ENCODE measurements at places on chromosomes 7 and 10.

DNA sequence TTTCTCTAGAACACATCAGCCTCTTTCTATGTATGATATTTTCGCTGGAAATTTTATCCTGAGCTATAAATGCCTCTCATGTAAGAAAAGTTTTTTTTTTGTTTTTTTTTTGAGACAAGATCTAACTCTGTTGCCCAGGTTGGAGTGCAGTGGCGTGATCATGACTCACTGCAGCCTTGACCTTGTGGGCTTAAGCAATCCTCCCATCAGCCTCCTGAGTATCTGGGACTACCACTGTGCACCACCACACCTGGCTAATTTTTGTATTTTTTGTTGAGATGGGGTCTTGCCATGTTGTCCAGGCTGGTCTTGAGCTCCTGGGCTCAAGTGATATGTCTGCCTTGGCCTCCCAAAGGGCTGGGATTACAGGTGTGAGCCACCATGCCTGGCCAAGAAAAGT is 80.4 kb downstream of the ADK start:
- no peak for DNase-seq

DNA sequence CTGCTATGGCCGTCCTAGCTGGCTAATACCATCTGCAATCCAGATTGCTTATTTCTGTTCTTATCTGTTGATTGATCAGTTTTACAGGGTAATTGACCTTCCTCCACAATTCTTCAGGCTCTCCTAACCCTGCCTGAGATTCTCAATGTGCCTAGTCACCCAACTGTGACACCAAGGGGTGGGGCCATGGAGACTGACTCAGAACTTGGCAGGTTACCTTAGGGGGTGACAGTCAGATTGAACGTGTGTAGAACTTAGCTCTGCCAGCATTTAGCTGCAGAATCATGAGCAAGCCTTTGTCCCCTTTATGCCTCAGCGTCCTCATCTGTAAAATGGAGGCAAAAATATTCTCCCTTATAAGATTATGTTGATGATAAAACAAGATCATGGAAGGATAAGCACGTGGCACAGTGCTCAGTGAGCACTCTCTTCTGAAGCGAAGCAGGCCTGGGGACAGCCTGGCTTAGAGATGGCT is 19.1 kb upstream of the LEP start:
- no peak for DNase-seq

DNA sequence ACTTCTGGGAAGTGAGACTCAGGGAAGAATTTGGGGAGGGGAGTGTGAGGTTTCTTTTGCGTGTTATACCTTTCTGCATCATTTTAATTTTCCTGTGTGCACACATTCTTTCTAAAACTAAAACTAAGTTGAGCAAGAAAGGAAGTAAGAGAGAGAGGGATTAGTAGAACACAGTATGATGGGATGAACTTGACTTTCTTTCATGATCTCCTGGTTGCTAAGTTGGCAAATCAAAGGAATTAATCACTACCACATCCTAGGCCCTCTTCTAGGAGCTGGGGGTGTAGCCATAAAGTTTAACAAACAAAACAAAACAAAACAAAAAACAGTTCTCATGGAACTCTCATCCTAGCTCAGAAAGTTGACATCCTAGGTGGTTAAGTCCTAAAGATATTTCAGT is 19.1 kb upstream of the KDM7A start:
- DNase-seq, result no peak

GRCh38 chr7:2734084-2734686 is 46.2 kb downstream of the AMZ1 start:
- no peak for DNase-seq

GRCh38 chr10:21340331-21340730 is 185.2 kb downstream of the SKIDA1 start:
- DNase-seq, result no peak

Data from stimulated activated CD8-positive, alpha-beta memory T cell treated with anti-CD3 and anti-CD28 coated beads, Interleukin-7, amount 100 ng/mL, for 1 hour (primary cell).